ENCODE measurements at places on chromosomes 6 and 20.

DNA sequence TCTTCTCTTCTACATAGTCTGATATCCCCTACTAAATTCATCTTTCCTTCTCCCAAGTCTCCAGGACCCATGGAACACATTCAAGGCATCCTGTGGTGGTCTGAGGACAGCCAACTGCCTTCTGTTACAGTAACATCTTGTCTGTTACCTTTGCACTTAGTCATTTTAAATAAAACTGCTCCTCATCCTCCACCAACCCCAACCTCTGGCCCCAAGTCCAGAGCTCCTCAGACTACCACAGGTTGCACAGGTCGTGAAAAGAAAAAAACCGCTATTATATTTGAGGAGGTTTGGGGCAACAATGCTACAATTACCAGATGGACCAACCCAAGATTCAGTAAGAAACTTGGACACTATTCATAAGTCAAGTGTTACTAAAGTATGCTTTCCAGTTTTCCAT, 49.9 kb downstream of the MAN1A1 start:
- no peak for DNase-seq

DNA sequence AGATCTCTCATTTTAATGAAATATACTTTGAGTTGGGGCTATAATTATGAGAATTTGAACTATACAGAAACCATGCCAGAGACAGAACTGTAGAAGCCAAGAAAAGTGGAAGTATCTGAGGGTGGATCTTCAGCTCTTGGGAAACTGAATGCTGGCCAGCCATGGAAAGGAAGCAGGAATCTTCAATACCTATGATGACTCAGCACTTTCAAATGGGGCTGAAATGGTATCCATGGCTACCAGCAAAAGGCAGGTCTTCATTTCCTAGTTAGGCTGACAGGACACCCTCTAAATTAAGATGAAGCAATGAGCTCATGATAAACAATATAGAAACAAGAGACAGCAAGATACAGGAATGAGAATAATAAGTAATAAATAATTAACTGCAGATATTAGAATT, 171.3 kb downstream of the COL21A1 start:
- no peak for DNase-seq

GRCh38 chr6:127102299-127102698, 16.2 kb upstream of the RSPO3 start:
- DNase-seq: no peak

GRCh38 chr20:58117944-58118343, 110.5 kb downstream of the ANKRD60 start:
- DNase-seq: no peak

DNA sequence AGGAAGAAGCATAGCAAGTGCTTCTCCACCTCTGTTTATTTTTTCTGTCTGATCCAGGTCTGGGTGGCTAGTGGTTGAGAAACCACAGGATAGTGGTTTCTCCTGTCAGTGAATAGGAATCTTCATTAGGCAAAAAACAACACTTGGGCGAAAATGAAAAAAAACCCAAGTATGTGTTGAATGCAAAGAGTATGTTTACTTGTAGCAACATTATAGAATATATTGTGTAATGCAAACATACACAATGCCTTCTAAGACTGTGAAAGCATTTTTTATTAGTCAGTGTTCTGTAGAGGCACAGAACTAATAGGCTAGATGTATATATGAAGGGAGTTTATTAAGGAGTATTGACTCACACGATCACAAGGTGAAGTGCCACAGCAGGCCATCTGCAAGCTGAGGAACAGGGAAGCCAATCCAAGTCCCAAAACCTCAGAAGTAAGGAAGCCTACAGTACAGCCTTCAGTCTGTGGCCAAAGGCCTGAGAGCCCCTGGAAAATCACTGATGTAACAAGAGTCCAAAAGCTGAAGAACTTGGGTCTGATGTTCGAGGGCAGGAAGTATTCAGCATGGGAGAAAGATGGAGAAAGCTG, 111.1 kb downstream of the UST start:
- no peak for DNase-seq

GRCh38 chr20:26208296-26209091, 511.8 kb upstream of the ZNF337 start:
- DNase-seq: peak; percentile 40

DNA sequence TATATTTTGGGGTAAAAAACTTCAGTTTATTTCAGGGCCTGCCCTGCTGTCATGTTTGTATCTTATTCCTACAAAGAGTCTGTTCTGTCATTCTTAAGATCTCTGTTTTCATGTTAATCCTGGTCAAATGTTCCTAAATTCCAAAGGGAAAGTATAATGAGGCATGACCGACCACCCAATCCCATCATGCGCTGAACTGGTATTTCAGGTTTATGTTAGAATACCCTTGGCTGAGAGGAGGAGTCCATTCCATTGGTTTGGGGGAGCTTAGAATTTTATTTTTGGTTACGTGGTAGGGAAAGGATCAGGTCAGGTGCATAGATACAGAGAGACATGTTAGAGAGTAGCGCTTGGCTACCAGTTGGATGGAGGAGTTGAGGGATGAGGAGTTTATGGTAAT, 25.7 kb downstream of the CFAP61 start:
- no peak for DNase-seq

- DNase-seq: no peak
These were observed 826 bp downstream of the RIMS4 start for GRCh38 chr20:44809380-44810060.

GRCh38 chr6:163397326-163397725, 17.2 kb upstream of the QKI start:
- DNase-seq: no peak

- no peak for DNase-seq
These were observed 66.1 kb upstream of the GLP1R start for GRCh38 chr6:38982470-38982869.

- DNase-seq: no peak
These were observed 8.8 kb downstream of the TMEM244 start for GRCh38 chr6:129852257-129852858.

GRCh38 chr20:22800129-22800528, 215.8 kb upstream of the FOXA2 start:
- no peak for DNase-seq

DNA sequence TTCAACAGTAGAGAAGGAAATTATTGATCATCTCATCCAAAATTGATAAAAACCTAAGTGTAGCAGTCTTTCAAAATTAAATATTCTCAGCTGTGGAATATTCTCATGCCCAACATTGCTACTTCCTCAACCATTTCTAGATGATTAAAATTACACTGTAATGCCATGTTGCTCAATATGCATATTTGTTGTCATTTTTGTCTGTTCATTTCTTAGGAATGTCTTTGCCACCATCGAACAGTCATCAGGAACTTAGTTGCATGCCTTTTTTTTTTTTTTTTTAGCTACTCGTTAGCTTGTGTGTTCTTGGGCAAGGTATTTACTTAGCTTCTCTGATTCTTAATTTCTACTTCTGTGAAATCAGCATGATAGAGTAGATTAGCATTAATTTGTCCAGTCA, 188.6 kb downstream of the DTNBP1 start:
- DNase-seq: no peak

- DNase-seq: no peak
These were observed 12.9 kb upstream of the ZNF391 start for GRCh38 chr6:27375613-27376079.

- no peak for DNase-seq
These were observed 291.8 kb upstream of the MARCKS start for GRCh38 chr6:113565306-113565705.

GRCh38 chr6:148431413-148431812, 88.8 kb downstream of the SASH1 start:
- no peak for DNase-seq

DNA sequence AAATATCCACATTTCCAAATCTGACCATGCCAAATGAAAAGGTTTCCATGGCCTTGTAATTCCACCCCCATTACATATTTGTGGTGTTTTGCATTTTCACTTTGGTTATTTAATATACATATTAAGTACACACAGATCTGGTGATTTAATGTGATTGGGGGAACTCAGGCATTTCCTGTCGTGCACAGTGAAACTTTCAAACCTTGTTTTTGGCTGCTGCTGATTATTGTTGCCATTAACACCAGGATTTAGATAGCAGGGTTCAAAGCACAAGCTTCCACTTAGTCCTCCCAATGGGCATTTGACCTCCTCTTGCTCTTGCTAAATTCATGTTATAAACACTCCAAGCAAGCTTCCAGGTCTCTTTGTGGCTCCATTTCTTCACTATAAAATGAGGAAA, 166.5 kb downstream of the SOBP start:
- DNase-seq: no peak

DNA sequence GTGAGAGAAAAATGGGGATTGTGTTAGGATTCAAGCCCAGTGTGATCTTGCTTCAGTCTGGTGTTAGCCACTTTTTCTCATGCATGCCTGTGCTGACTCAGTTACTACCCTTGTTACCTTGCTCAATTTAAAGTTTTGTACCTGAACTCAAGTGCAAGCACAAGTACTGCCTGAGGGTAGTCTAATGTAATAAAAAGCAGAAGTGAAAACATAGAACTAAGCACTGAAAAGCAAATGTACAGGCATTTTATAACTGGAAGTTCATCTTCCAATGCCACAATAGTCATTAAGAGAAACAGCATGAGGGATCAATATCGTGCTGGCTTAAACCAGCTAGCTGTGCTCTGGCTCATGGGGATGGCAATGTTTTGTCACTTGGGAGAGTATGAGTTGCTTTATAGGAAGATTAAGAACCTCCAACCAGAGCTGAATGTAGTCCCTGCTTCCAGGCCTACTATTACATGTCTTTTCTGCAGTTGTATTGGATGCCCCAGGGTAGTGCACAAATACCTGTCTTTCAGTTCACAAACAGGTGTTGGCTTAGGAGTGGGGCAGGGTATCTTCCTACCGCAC, 48.7 kb downstream of the SLC35F1 start:
- DNase-seq: no peak

DNA sequence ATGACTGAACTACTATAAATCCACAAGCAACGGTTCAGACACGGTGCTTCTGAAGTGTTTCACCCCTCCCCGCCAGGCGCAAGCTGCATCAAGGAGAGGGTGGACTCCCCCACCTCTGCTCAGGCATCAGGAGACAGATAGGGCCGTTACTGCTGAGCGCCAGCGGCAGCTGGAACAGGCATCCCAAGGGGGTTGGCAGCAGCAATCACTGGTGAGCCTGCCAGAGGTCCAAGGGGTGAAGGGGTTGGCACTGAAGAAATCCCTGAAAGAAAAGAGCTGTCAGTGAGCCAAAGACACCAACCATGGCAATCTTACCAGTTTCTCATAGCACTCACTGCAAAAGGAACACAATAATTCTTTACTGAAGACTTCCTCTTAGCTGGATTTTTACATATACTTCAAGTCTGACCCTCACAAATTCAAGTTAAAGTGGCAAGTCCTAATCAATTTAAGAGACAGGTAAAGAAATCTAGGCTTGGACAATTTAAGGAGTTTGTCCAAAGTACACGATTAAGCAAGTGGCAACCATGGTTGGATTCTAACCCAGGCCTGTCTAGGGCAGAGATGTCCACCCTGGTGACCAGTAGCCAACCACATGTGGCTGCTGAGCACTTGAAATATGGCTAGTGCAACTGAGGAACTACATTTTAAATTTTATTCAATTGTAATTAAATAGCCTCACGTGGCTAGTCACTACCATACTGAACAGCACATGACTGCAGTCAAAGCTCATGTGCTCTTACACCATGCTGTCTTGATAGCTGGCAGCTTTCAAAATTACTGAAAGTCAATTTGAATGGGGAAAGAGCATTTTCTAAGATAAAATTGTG, 21.7 kb upstream of the TBC1D20 start:
- DNase-seq: no peak

Measured in neural crest cell (in vitro differentiated cells).